ENCODE measurements at places on chromosomes 16 and 17.

- DNase-seq: no peak
Measured at GRCh38 chr16:37511-37910, 15.9 kb downstream of the POLR3K start.

DNA sequence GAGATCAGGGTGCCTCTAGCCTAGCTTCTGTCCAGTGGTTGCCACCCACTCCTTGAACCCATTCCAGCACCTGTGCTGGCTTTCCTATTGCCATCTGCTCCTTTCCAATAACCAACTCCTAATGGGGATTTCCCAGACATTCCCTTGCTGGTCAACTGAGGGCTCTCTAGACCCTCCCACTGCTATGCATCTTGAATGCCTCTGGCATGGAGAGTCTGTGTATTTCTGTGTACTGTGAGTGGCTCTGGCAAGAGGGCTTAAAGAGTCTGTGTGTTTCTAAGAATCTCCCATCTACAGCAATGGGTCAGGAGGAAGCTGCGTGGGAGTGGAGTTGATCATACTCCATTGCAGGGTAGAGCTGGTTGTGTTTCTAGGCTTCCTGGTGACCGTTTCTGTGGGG, 11.0 kb upstream of the EPN3 start:
- no peak for DNase-seq

DNA sequence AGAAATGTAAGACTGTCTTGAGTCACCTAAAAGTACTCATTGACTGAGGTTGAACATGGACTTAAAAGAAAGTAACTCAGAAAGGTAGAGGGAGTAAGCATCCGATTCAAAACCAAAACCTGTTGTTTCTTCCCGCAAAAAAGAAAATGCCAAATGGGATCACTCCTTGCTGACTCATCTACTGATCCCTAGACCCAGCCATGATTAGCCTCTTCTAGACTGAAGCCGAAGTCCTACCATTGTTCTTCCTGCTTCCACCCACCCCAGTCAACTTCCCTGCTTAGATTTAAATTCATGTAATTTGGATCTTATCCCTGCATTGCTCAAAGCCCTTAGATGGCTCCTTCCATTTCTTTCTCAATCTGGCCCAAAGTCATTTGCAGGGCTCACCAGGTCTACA, 760.5 kb upstream of the SOX9 start:
- no peak for DNase-seq

- no peak for DNase-seq
Measured at GRCh38 chr16:2609827-2610470, 72.1 kb downstream of the PDPK1 start.

- no peak for DNase-seq
Measured at GRCh38 chr17:44222112-44222869, 2.8 kb upstream of the UBTF start.

GRCh38 chr16:88577166-88577565, 7.0 kb downstream of the ZC3H18 start:
- no peak for DNase-seq

GRCh38 chr17:31564883-31565301, 173.4 kb downstream of the RAB11FIP4 start:
- no peak for DNase-seq

GRCh38 chr16:84657229-84657837, 9.0 kb downstream of the KLHL36 start:
- no peak for DNase-seq

GRCh38 chr17:44282264-44282663, 14.3 kb upstream of the SLC4A1 start:
- no peak for DNase-seq

DNA sequence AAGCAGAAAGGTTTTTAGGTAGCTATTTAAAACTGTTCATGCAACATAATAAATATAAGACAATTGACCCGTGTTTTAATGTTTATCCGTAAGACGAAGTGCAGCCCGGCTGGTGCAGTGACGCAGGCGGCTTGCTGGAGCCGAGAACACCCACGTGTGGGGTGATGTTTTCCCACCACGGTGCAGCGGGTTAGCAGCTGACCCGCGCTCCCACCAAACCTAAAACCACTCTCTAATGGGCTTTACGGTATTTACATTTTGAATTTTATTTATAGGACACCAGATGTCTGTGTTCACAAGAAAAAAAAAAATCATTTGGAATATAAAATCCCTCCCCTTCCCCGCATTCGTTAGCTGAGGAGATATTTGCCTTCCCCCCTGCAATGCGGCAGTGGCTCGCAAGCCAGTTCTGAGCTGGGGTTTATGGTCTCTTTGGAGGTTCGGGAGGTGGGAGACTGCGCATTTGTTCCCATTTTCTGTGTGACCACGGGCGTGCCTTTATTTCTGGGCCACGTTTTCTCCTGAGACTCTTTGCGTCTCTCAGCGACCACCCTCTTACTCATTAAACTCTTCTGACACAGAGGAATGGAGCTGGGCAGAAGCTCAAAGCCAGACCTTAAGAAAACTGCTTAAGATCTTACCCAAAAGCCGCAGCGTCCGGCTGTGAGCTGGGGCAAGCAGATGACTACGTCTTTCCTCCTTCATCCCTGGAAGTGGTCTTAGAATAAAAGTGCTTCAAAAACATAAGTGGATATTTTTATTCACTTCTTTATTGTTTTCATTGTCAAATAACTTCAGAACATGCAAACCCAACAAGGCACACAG, 301.1 kb downstream of the IRF8 start:
- DNase-seq: no peak

Measured in stimulated activated CD4-positive, alpha-beta T cell treated with anti-CD3 and anti-CD28 coated beads, Interleukin-1b, Interleukin-23, amount 100 ng/mL, for 48 hours (primary cell).